ENCODE measurements at places on chromosomes 7 and 10.

DNA sequence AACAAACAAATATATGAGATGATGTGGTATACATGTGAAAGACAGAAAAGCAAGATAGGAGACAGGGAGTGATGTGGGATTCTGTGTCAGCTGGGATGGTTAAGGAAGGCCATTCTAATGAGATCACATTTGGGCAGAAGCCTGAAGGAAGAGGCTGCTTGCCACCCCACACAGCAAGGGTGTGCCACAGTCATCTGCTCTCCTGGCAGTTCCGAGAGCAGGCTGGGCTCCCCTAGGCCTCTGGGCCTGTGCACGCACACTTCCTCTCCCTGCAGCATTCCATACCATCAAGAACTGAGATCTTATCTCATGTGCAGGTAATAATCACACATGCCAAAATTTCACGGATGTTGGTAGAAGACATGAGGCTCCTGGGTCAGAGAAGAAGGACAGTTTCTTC is 43.1 kb downstream of the SYPL1 start:
- no peak for DNase-seq

DNA sequence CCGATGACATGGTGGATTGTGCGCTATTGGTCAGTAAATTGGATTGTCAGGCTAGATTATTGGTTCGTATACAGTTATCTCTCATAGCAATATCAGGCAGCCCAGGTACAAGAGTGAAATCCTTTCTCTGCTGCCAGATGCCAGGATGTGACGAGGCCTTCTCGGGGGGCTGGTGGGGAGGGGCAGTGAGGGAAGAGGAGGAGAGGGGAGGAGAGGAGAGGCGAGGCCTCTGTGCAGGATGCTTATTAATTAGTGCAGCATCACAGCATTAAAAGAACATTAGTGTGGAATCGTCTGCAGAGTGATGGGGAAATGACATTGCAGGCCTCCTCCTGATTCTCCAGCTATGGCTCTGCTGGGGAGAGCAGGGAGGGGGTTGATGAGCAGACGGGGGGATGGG is 30.5 kb upstream of the SLF2 start:
- DNase-seq: no peak

DNA sequence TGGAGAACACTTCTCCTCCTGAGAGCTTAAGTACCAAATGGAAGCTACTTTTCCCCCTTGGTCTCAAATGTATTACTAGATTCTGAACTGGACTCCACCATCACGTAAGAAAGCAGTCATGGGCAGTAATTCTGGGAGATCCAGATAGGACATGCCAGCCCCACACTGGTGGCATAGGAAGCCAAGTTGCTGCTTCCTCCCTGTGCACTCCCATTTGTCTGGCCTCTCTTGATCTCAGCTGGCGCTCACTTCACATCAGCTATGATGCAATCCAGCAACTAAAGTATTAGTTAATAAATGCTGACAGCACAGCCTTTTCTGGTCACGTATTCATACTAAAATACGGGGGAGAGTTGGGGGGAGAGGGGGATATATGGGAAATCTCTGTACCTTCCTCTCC is 3.4 kb upstream of the IL6 start:
- no peak for DNase-seq

- no peak for DNase-seq
Measured at GRCh38 chr7:36011588-36011965, 141.5 kb upstream of the EEPD1 start.

- DNase-seq: no peak
Measured at GRCh38 chr7:49980465-49980864, 112.6 kb downstream of the ZPBP start.

DNA sequence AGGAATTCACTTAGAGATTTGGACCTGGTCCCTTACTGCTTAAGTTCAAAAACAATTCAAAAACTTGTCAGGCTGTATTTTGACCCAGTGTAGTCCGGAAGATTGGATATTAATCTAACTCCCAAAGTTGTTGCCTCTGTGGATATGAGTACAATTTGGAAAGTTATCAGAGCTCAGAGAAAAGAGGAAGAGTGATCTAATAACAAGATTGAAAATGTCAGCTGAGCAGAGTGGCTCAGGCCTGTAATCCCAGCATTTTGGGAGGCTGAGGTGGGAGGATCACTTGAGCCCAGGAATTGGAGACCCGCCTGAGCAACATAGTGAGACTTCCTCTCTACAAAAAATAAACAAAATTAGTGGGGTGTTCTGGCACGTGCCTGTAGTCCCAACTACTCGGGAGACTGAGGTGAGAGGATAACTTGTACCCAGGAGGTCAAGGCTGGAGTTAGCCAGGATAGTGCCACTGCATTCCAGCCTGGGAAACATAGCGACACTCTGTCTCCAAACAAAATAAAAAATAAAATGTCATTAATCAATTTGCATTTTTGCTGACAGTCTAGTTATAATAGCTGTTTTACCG is 3.2 kb upstream of the ASCC1 start:
- no peak for DNase-seq

- DNase-seq: no peak
Measured at GRCh38 chr7:20491284-20491683, 124.2 kb upstream of the ABCB5 start.

DNA sequence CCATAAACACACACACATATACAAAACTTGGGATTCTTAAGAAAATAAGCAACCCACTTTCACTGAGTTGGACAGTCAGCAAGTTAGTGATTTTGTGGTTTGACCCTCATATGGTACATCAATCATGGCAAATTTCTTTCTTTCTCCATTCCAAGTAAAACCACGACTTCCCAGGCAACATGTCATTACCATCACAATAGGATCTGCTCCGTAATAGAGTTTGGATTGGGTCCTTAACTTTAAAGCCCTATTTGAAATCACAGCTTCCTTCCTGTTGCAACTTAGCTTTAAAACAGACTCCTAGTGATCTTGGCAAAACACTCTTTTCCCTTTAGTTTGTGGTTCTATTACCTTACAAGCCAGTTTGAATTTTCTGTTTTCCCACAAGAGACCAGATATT is 483.6 kb downstream of the INHBA start:
- no peak for DNase-seq

GRCh38 chr7:100132126-100132525 is 5.4 kb downstream of the MBLAC1 start:
- no peak for DNase-seq

DNA sequence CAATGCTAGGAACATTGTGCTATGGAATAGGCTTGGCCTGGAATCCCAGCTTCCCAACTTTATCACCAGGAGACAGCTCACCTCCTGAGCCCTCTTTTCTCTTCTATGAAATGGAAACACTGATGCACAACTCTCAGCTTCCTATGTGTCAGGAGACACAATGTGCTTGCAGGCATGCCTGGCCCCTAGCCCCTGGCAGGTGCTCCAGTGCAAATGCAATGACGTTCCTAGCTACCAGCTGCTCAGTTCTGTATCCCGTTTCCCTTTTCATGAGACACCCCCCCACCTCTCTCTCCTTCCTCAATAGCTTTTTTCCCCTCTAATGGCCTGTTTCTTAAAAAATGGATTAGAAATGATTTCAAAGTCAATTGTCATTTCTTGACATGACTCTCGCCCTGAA is 30.7 kb downstream of the HABP2 start:
- no peak for DNase-seq

GRCh38 chr7:74093671-74094223 is 10.1 kb downstream of the LIMK1 start:
- no peak for DNase-seq

- no peak for DNase-seq
Measured at GRCh38 chr7:36001546-36001945, 151.5 kb upstream of the EEPD1 start.

GRCh38 chr7:129804111-129804889 is 148.5 kb downstream of the UBE2H start:
- no peak for DNase-seq

GRCh38 chr10:112027731-112028280 is 155.8 kb downstream of the GPAM start:
- no peak for DNase-seq

DNA sequence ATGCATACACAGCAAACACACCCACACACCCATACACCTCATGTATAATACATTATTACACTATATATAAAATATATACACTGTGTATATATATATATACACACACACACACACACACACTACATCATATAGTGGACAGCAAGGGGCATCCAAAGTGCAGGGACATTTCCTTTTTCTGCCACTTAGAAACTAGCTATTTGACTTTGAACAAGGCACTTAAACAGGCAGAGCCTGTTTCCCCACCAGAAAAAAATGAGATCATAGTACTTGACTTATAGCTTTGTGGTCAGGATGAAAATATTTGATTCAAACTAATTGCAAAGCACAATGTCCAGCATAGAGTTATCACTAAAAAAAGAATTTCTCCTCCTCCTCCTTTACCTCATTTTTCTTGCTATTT is 254.3 kb upstream of the NPVF start:
- DNase-seq: no peak

- DNase-seq: peak; percentile 13
Measured at GRCh38 chr7:134694299-134694698, 47.6 kb downstream of the BPGM start.

DNA sequence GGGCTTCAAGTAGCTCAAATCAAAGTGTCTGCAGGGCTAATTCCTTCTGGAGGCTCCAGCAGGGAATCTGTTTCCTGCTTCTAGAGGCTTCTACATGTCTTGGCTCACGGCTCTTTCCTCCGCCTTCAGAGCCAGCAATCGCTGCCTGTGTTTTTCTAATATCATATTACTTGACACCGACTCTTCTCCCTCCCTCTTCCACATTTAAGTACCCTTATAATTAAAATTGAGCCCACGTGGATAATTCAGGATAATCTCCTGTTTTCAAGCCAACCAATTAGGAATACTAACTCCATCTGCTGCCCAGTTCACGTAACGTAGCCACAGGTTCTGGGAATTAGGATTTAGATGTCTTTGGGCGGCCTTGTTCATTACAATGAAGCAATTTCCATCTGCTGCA is 372.2 kb downstream of the DPP6 start:
- DNase-seq: no peak

DNA sequence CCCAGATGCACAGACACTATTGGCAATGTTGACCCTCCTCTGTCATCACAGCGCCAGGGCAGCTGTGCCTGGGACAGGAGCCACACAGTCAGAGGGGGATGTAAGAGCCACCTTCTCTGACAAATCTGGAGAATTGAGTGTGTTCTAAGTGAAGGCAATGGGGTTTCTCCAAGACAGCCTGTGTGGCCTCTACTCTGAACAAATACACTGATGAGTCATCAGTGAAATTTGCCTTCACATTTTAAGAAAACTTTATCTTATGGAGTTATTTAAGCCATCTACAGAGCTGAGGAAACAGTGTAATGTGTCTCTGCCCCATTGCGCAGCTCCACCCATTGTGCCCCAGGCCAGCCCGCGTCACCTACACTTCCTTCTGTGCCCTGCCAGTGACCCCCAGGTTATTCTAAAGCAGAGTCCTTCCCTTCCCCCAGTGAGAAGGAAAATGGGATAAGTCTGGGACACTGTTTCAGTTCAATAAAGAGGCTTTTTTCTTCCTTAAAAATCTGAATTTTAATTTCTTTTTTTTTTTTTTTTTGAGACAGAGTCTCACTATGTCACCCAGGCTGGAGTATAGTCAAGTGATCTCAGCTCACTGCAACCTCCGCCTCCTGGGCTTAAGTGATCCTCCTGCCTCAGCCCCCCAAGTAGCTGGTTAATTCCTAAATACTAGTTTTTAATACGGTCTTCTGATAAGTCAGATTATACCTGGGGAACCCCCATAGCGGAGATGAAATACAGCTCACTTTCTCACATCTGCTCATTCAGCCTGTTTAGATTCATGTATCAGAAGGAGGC is 21.8 kb downstream of the AKR1E2 start:
- DNase-seq: peak; percentile 16

- no peak for DNase-seq
Measured at GRCh38 chr10:89080660-89081059, 90.1 kb downstream of the FAS start.

DNA sequence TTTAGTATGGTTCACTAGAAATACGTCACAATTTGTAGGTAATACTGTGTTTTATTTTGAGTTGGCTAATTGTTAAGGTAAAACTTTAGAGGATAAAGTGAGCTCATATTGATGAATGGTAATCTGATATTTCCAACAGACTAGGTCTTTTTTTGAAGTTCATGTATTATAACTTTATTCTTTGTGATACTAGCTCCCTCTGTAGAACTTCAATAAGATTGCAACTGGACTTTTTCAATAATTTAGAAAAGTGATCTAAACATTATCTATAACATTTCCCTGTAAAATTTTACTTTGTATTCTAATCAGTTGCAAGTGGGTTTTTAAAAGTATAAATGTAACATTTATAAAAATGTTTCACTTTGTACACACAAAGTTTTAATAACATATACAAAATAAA is 83.5 kb downstream of the ADK start:
- no peak for DNase-seq

Data from H54 (cell line).